Posterior cingulate gyrus (tissue), 11 donors: ENCODE measurements at places on chromosomes 12 and 14.

DNA sequence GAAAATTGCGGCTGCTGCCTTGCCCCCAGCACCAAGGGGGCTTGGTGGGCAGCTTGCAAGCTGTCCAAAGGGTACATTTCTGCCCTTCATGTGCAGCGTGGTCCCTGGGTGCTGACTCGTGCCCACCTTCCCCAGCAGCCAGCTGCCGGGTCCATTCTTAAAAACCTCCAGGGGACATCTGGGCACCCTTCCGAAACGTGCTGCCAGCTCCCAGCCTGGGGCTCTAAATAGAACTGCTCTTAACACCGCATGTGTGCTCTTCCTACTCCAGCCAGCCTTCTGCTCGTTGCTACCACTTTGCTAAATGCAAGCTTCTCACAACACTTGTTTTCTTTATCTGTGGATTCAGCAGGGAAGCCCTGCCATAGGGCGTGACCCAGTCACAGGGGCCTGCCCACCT is 66.0 kb downstream of the RIMBP2 start:
- no peak for DNase-seq

DNA sequence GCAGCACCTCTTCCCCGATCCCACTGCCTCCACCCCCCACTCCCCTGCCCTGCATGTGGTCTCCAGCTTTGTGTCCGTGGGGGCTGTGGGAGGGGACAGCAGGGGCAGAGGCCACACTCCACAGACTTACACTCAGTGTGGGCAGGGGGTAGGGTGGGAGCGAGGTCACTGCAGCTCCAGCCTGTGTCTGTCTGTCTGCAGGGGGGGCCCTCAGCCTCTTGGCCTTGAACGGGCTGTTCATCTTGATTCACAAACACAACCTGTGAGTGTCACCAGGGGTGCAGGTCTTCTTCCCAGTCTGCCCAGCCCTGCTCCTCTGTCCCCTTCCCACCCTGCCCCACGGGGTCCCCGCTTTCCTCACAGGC is 6.5 kb downstream of the NOC4L start:
- no peak for DNase-seq

DNA sequence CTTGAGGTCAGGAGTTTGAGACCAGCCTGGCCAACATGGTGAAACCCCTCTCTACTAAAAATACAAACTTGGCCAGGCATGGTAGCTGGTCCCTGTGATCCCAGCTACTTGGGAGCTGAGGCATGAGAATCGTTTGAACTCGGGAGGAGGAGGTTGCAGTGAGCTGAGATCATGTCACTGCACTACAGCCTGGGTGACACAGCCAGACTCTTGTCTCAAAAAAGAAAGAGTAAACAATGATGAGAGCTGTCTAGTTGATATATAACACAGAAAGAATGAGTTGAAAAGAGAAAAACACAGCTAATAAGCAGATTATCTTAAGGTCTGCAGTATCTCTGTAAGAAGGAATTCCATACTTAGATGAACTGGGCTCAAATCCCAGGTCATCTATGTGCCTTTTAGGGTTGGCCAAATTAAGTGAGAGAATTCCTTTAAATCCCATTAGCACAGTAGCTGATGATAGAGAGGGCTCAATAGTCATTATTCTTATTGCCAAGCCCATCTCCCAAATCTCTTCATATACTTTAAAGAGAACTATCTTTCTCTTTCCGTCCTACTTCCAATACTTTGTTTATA is 31.1 kb upstream of the STRAP start:
- DNase-seq = no peak

GRCh38 chr12:24226745-24227350 is 277.4 kb upstream of the SOX5 start:
- DNase-seq = no peak

GRCh38 chr14:68586896-68587751 is 205.7 kb downstream of the ZFP36L1 start:
- DNase-seq = no peak

GRCh38 chr14:51963286-51963685 is 26.1 kb upstream of the RTRAF start:
- no peak for DNase-seq
